T-helper 22 cell (primary cell): ENCODE measurements at places on chromosomes 5 and 9.

- DNase-seq: no peak
Observed at GRCh38 chr5:170642066-170642735, 138.4 kb downstream of the KCNIP1 start.

DNA sequence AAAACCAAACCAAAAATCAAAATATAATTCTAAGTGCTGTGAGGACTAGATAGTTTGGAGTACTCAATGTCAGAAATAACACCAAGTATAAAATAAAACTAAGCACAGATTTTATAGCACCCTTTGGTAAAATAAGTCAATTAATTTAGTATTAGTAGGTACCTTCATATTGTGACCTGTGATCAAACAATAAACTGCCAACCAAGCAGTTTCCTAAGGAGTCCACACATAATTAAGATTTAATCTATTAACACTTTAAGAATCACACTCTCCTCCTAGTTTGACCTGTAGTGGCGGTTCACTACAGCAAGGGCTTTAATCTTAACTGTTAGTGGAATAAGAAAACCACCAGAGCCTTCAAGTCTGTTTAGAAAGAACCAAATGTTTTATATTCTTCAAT lies 2.8 kb downstream of the HNRNPK start:
- no peak for DNase-seq

DNA sequence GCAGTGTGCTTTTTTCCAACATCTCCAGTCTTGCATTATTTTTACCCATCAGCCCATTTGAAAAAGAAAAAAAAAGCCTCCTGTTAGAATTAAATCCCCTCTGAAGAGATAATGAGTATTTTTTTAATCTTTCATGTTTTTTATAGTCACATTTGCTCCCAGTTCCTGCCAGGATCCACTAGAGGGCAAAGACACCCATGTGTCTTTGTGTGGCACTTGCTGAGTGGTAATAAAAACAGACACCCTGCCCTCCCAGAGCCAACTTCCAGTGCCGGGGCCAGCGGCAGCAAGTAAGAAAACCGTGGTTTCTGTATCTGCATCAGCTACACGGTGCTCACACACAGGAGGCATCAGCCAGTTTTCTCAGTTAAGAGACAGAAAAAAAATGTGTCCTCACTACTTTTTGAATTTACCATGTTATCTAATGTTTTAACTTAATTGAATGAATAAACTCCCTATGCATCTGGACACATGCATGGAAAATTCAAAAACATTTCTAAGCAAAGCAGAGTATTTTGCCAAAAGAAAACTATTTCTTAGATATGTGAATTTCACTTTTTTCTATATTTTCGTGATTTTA lies 70.2 kb upstream of the PLEKHG4B start:
- DNase-seq: no peak

GRCh38 chr5:109388407-109388806 lies 21.4 kb downstream of the PJA2 start:
- DNase-seq: no peak

GRCh38 chr5:137808503-137809135 lies 54.5 kb upstream of the HNRNPA0 start:
- DNase-seq: no peak

DNA sequence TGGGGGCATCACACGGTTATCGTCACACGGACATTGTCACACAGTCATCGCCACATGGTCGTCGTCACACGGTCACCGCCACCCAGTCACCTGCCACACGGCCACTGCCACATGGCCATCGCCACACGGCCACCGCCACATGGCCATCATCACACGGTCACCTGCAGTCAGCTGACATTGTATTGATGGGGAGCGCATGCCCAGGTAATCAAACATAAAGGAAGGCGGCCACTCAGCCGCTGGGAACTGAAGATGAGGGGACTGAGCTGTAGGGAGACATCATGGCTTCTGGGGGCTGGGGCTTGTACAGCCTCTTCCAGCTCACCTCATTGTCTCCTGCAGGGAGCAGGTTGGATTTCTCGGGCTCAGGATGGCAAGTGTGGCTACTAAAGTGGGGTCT lies 49.2 kb downstream of the MRPL36 start:
- no peak for DNase-seq

DNA sequence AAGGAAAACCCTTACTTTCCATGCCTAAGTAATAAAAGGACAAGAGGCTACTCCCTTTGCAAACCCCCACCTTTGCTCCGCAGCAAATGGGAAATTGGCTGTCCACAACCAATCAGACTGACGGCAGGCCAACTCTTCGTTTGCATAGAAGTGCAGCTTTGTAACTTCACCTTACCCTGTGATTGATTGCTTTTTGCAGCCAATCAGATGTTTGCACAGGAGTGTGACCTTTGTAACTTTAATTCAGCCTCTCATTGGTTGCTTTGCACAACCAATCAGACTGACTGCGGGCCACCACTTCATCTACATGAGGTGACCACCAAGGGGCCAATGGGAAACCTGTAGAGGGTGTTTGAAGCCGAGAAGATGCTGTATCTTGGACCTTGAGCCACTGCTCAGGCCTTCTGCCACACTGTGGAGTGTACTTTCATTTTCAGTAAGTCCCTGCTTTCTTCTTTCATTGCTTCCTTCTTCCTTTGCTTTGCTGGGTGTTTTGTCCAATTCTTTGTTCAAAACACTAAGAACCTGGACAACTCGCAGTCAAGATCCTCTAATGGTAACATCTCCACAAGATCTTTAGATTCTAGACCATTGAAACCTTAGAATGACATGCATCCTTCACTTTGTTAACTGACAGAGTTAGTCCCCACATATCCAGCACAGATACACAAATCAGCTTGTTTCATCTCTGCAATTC lies 51.3 kb upstream of the FREM1 start:
- DNase-seq: no peak

DNA sequence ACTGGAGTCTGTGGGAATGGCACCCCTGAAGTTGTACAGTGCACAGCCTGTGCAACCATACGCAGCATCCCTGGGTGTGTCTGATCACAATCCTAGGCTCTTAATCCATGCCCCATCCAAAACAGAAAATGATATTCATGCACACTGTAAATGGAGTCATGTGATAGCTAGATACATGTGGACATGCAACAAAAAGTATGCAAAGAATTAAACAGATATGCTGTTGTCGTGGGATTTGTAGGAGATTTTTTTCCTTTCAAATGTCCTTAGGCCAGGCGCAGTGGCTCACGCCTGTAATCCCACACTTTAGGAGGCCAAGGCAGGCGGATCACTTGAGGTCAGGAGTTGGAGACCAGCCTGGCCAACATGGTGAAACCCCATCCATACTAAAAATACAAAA lies 36.1 kb downstream of the PRRX2 start:
- no peak for DNase-seq

- no peak for DNase-seq
Observed at GRCh38 chr5:172093559-172093958, 87.1 kb upstream of the FBXW11 start.

- DNase-seq: no peak
Observed at GRCh38 chr5:37791321-37791720, 48.5 kb downstream of the GDNF start.

DNA sequence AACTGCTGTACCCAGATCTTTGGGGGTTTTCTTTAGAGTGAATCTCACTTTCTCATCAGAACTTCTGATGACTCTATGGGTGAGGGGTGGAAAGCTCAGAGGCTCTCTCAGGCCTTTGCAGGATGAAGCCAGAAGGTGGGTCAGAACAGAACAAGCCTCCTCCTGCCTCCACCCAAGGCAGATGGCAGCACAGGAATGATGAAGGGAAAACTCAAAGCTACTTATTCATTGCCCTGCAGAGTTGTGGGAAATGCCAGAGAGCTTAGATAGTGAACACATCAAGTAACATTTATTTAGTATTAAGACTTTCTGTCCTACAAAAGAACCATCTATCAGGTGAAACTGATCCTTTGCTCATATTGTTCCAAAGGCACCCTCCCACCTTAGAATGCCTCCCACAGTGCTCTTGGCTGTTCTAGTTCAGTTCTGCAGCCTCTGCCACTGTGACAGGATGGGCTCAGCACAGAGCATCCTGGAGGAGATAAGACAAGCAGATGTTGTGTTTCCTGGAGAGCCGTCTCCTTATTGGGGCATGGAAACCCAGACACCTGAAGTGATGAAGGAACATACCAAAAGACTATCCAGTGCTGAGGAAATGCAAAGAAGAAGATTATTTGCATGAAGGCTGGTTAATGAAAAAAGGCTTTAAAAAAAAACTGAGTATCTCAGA lies 146.6 kb downstream of the ADAMTS12 start:
- no peak for DNase-seq

DNA sequence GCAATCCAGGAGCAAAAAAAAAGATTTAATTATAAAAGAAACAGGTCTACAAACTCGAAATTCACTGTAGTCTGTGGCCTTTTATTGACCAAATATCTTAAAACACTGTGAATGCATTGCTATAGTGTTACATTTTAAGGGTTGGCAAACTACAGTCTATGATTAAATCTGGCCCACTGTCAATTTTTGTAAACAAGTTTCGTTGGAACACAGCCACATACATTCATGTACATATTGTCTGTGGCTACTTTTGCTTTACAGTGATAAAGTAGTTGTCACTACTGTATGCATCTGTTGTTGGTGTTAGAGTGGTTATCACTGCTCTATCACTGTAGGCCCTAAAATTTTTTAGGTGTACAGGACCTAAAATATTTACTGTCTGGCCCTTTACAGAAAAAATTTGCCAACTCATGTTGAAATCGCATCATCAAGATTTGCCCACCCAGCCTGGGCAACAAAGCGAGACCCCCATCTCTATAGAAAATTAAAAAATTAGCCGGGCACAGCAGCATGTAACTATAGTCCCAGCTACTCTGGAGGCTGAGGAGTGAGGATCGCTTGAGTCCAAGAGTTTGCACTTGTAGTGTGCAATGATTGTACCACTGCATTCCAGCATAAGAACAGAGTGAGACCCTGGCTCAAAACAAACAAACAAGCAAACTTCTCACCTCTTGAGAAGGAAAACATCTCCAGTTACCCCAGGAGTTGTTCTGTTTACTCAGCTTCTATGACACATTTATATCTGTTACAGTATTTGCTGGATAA lies 89.0 kb downstream of the ERBIN start:
- DNase-seq: no peak

DNA sequence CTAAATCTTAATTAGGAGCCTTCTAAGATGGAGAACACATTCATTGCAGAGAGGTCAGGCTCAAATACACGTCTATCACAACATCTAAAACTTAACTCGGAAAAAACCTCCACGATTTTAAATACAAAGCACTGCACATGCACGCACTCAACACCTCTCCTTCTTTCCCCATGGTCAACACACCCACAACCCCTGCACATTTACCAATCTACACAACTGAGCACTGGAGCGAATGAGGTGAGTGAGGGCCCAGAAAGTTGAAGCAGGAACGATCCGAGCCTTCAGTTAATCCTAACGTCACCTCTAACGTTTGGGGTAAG lies 278 bp upstream of the NIPSNAP3A start:
- no peak for DNase-seq

GRCh38 chr5:56574778-56575177 lies 240.6 kb upstream of the MAP3K1 start:
- no peak for DNase-seq

- no peak for DNase-seq
Observed at GRCh38 chr5:149996205-149996890, 4.1 kb downstream of the TIGD6 start.

GRCh38 chr5:16897284-16897704 lies 38.8 kb downstream of the MYO10 start:
- no peak for DNase-seq

- no peak for DNase-seq
Observed at GRCh38 chr9:69946800-69947437, 96.7 kb upstream of the MAMDC2 start.

DNA sequence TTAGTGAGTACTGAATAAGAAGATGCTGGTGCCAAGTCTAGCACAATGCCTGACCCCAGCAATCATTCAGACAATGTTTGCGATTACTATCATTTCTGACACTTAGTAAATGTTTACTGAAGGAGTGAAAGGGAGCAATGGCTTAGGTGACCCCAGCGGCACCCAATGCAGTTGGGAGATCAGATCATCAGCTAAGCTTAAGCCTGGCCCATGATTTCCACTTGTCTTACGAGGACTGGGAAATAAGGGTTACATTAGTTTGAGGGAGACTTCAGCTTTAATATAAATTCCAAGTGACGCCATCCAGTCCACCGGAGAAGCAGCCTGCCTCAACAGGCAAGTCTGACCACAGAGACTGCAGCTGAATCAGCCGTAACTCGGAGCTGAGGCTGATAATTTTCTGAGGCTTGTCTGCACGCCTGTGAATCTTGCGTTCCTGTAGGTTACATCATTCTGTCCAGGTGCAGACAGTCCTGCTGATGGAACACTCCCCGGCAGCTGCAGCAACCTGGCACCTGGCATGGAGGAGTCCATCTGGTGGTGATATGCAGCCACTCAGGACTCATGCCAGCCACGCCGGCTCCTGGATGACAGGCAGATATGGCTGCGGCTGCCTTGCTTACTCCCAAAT lies 34.9 kb upstream of the FGF1 start:
- no peak for DNase-seq

DNA sequence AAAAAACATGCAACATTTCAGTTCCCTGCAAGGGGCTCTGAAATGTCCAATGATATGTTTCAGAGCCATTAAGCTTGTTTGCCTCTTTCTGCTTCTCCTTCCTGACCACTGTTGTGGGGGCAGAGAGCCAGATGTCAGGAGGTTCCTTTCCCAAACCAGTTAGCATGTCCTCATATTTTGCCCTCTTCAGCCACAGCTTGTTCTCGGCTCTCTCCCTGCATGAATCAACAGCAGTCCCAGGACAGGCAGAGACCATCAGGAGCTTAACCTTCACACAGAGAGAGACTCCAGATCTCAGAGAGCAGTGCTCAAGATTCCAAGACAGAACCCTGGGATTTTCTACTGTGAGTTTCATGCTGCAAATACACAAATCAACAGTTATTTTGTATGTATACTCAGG lies 218.5 kb downstream of the COMMD10 start:
- no peak for DNase-seq

GRCh38 chr5:97548739-97549080 lies 365.7 kb upstream of the RIOK2 start:
- no peak for DNase-seq

- no peak for DNase-seq
Observed at GRCh38 chr5:83277953-83278352, 193.6 kb upstream of the VCAN start.

DNA sequence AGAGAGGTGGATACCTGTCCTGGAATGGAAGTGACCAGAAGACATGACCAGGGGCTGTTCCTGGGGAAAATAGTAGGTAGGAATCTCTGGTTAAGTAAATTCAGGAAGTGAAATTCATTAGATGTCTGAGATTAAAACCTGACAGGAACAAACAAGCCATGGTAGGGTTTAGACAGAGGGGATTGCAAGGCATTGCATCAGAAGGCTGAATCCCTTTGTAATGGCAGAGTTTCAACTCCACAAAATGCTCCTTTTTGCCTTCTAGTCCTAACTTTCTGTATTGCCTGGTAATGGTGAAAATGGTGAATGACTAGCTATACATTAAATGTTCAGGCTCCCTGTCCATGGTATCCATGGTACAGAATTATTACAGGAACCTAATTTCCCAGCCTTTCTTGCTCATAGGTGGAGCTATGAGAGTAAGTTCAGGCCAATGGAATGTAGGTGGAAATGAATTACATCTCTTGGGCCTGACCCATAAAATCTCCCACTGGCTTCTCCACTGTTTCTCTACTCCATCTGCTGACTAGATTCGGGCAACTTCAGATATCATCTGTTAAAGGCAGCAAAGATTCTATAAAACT lies 113.4 kb upstream of the CNTLN start:
- DNase-seq: no peak
